ENCODE measurements at places on chromosomes 6 and 20.
A peak's percentile ranks its signal among the peaks of the same experiment; 100 is the strongest.

DNA sequence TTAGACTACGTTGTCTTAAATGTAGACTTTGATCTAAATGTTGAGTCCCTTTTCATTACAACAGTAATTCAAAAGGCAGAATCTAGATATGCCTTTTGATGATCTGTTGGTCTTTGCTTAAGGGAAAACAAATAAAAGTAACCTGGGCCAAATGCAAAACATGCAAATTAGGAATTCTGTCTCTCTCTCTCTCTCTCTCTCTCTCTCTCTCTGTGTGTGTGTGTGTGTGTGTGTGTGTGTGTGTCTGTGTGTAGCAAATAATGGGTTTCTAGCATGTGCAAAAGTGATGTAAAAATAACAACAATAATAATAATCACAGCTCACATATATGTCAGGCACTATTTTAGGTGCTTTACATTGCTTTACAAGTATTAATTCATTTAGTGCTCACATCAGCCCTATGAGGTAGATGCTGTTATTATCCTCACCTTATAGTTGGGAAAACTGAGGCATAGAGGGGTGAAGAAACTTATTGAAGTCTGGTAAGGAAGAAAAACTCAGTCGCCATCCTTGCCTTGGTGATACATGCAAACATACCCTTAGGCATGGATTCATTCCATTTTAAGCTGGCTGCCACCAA, 160.3 kb upstream of the ZNF217 start:
- DNase-seq: no peak

DNA sequence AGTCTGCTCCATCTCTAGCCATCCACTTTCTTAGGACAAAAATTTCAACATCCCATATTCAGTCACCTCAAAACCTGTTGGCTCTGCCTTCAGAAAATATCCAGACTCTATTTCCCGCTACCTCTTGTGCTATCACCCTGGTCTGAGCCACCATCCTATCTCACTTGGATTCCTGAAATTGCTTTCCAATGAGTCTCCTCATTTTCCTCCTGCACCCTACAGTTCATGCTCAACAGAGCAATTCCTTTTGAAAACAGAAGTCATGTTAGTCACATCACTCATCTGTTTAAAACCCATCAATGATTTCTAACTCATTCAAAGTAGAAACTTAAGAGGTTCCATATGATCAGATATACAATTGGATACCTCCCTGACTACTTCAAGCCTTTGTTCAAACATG, 229.9 kb downstream of the ADGRG6 start:
- DNase-seq: no peak

DNA sequence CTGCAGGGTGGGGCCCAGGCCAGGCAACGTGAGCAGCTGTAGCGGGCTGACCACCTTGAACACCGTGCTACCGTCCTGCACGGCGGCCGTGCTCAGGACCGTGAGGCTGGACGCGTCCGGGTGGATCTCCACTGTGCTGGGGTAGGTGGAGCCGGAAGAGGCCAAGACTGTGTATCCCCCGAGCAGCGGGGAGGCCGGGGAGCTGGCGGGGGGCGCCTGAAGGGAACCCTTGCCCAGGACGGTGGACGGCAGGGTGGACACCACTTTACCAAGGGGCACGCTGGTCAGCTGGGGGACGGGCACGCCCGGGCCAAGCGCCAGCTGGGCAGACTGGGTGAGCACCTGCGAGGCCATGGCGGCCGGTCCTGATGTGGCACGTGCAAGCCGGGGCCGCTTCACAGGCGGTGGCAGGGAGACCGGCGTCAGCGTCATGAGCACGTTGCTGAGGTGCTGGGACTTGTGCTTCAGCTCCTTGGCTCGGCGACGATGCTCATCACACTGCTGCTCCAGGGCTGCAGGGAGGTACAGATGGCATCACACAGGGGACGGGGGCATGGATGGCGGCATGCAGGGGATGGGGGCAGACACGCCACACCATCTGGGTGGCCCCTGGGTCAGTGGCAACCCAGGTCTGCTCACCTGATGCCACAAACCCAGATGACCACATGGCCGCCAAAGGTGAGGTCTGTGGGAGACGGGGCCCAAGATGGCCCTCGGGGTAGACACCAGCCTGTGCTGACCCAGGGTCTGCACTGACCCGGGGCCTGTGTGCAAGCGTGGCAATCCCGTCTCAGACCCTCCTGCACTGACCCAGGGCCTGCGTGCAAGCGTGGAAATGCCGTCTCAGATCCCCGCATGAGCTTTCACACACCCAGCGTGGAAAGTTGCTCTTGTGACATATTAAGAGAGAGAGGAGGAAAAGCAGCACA, 16.4 kb upstream of the HELZ2 start:
- no peak for DNase-seq

GRCh38 chr6:67252663-67253062, 1382.4 kb upstream of the ADGRB3 start:
- DNase-seq: no peak

- DNase-seq: no peak
Observed at GRCh38 chr20:45044601-45045000, 56.3 kb downstream of the KCNS1 start.

DNA sequence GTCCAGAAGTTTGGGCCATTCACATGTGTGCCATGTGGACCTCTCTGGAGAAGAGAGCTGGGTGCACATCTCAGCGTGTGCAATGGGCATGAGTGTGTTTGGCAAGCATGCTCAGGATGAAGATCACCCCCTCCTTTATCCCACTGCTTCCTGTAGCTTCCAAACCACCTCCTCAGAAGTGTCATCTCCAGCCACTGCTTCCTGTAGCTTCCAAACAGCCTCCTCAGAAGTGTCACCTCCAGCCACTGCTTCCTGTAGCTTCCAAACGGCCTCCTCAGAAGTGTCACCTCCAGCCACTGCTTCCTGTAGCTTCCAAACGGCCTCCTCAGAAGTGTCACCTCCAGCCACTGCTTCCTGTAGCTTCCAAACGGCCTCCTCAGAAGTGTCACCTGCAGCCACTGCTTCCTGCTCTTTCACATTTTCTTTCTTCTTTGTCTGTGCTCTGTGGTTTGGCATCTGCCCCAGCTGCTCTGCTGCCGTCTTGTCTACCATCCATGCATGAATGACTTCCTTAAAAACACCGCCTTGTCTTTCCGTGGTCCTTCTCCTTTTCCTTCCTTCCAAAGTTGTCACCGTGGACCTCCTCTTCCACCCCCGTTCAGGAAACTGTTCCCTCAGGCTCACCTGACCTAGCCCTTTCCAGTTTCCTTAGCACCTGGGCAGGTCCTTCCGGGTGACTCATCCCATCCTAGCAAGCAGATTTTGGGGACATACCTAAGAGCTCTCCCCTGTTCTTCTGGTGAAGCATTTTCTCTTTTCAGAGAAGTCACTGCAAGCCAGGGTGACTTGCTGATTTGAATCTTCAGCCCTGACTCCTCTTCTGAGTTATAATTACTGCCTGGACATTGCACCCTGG, 43.5 kb upstream of the TIAM2 start:
- DNase-seq: peak; percentile 62

- no peak for DNase-seq
Observed at GRCh38 chr20:36676701-36677421, 30.9 kb upstream of the SLA2 start.

- no peak for DNase-seq
Observed at GRCh38 chr20:54201268-54201846, 6.5 kb upstream of the PFDN4 start.

DNA sequence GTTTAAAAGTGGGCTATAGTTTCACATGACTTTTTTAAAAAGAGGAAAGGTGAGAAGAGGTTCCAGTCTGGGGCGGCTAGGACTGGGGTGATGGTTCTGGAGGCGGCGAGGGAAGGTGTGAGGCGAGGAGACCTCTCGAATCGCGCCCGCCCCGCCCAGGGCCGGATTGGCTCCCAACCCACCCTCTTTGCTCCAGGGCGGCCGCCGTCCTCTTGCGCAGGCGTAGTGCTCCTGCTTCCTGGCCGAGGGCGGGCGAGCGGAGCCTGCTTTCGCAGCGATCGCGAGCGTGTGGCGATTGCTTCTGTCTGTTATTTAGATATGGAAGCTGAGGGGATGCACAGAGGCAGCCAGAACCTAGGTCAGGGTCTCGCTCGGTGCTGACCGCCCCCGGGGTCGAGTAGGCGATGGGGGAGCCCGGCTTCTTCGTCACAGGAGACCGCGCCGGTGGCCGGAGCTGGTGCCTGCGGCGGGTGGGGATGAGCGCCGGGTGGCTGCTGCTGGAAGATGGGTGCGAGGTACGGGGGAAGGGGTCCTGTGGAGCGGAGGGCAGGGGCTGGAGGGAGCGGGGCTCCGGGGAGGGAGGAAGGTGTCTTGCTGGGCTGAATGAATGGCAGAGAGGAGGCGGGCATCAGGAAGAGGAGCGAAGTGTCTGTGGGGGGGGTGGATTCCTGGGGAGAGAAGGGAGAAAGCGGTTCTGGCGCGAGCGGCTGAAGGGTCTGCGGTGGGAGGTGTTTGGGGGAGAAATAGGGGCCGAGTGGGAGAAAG, at the start of gene RNF8:
RNF8 (plus strand) TSS at position 223 of the 765 bp plus-strand sequence; CDS start at position 405, 182 bp downstream.
- DNase-seq: peak; percentile 98

DNA sequence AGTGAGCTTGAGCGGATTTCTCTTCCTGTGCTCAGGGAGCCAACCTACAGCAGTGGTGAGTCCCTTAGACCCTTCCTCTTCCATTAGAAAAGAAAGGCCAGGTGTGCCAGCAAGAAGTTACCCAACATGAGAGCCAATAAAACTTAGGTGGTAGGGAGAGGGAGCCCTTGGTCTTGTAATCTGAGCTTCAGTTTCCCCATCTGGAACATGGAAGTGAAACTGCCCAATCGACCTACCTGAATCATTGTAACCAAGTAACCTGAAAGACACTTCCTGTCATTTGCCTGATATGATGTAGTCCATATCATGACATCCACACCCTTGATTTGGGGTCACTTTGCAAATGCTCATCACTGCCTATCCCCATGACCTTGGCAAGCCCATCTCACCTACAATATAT, 66.4 kb downstream of the MDGA1 start:
- no peak for DNase-seq

- no peak for DNase-seq
Observed at GRCh38 chr6:116359131-116359530, 11.6 kb upstream of the DSE start.

- DNase-seq: no peak
Observed at GRCh38 chr6:156413154-156413553, 364.0 kb upstream of the ARID1B start.

- no peak for DNase-seq
Observed at GRCh38 chr6:26226579-26226967, 138.4 kb upstream of the BTN3A2 start.

- peak; percentile 78 for DNase-seq
Observed at GRCh38 chr6:33607784-33608161, 13.3 kb upstream of the ITPR3 start.

GRCh38 chr20:3041854-3042409, 1.5 kb upstream of the GNRH2 start:
- DNase-seq: no peak

- DNase-seq: no peak
Observed at GRCh38 chr6:127854009-127854408, 46.8 kb downstream of the THEMIS start.

DNA sequence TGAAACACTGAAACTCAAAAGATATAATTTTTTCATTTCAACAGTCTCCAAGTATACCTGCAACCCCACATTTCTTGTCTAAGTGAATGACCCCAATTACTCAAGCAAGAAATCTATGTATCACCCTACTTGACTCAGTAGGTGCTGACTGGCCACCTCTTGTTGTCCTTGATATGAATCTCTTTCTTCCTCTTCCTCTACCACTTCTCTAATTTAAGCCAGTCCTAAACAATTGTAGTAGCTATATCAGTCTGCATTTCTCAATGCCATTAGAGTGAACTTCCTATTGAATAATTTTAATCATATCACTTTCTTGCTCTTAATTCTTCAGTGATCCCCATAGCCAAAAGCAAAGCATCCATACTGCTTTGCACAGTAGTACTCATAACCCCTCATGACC, 93.2 kb downstream of the NKAIN2 start:
- no peak for DNase-seq

DNA sequence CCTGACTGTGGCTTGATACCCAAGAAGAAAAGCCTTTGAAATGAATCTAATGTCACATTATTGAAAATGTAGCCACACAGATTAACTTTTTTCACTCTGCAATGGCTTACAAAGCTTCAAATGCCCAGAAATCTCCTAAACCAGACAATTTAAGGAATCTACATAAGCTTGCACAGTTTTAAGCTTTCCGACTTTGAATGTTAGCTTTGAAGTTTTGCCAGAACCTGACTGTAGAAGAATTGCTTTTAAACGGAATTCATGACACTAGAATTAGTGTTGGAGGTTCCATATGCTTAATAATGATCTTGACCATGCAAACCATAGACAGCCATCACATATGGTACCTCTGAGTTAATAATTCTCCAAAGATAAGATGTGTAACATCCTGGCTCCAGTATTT, 798.5 kb upstream of the EPHA7 start:
- DNase-seq: no peak

- DNase-seq: no peak
Observed at GRCh38 chr6:10541591-10541990, 20.4 kb downstream of the GCNT2 start.

GRCh38 chr6:95093154-95093553, 484.2 kb upstream of the MANEA start:
- DNase-seq: no peak

- DNase-seq: no peak
Observed at GRCh38 chr6:5464099-5464885, 203.0 kb downstream of the FARS2 start.

- no peak for DNase-seq
Observed at GRCh38 chr6:139680819-139681218, 306.4 kb upstream of the CITED2 start.

DNA sequence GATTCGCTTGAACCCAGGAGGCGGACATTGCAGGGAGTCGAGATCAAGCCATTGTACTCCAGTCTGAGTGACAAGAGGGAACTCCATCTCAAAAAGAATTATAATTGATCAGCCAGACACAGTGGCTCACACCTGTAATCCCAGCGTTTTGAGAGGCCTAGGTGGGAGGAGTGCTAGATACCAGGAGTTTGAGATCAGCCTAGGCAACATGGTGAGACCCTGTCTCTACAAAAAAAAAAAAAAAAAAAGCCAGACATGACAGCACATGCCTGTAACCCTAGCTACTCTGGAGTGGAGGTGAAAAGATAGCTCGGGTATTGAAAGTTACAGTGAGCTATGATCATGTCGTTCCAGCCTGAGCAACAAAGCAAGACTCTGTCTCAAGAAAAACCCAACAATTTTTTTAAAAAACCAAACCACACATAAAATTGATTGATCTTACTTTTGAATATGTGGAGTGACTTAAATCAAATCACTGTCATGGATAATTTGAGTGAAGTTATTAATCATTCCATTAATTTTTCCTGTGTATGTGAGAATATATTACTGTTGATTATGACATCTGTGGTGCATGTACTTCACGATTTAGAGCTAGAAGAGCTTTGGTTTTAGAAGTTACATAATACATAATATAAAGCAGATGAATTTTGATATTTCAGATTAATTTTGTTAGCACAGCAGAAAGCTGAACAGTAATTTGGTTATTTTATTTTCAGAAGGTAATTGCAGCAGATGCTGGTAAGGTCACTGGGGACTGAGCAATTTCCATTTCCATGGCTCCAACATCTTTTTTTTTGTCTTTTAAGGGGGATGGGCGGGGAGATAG, 34.4 kb downstream of the NCOA7 start:
- DNase-seq: peak; percentile 44

- DNase-seq: peak; percentile 37
Observed at GRCh38 chr6:169545982-169546381, 155.8 kb downstream of the WDR27 start.
